NCI-H1105 (cell line): ENCODE measurements at places on chromosomes 12 and 14.

- DNase-seq, result no peak
Observed at GRCh38 chr14:43356979-43357545, 1150.0 kb downstream of the FSCB start.

- DNase-seq, result no peak
Observed at GRCh38 chr14:104868060-104868740, 3.1 kb downstream of the CEP170B start.

GRCh38 chr12:130513556-130513955 lies 175.9 kb downstream of the PIWIL1 start:
- no peak for DNase-seq

- DNase-seq, result no peak
Observed at GRCh38 chr14:91012045-91012444, 48.4 kb downstream of the RPS6KA5 start.

DNA sequence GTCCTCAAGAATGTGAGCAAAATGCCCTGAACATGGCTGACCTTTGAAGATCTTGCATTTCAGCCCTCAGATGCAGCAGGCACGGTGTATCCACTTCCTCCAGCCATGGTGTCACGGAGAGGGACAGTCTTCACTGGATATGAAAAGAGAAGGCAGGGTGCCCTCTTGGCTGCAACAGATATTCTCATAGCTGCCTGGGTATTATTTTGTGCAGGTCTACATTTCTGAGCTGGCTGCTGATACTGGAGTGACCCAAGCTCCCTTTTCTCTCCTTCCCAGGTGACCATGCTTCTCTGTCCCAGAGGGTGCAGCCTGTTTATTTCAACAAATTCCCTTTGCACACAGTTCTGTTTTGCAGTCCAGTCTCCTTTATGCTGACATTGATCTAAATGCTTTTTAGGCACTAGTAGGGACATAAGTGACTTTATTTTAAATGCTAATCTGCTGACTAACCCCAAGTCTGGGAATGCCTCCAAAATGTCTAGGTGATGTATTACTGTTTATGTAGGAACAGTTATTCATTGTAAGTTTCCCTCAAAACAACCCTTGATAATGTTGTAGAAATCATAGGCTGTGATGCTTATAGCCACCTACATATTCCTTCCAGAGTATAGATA lies 17.4 kb upstream of the PYGL start:
- DNase-seq, result no peak

GRCh38 chr14:90421001-90421631 lies 24.3 kb downstream of the CALM1 start:
- DNase-seq, result no peak

GRCh38 chr14:90428676-90429075 lies 31.8 kb downstream of the CALM1 start:
- no peak for DNase-seq

- no peak for DNase-seq
Observed at GRCh38 chr12:48180857-48181495, 2.5 kb upstream of the CCDC184 start.

DNA sequence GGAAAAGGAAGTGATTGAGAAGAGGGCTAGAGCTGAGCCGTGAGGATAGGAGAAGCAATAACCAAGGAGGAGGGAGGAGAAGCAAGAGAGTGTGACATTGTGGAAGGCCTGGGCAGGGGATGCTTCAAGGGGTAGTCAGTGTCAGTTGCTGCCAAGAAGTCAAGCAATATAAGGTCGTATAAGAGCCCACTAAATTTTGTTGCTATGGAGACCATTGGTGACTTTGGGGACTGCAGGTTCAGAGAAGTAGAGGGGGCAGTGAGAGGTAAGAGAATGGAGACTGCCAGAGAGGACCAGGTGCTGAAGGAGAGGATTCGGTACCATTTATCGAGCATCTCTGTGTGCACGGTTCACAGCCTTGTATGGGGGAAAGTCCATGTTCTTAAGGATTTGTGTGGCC lies 3.1 kb upstream of the ATXN3 start:
- no peak for DNase-seq

DNA sequence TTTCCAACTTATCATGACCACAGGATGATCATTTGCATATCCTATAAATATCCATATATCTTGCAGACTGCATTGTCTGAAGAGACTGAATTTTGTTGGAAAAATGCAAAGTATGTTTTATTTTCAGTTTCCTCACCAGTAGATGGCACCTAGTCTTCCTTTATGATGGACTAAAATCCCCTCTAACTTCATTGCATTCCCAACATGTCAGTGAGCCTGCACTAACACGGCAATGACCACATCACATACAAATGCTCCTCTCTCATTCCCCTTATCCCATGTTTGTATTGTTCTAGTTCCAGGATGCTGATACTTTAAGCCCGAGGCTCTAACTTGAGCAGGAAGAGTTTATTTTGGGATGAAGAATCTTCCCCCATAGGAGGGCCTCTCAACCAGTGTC lies 24.7 kb upstream of the MYBPC1 start:
- DNase-seq, result peak; percentile 19

DNA sequence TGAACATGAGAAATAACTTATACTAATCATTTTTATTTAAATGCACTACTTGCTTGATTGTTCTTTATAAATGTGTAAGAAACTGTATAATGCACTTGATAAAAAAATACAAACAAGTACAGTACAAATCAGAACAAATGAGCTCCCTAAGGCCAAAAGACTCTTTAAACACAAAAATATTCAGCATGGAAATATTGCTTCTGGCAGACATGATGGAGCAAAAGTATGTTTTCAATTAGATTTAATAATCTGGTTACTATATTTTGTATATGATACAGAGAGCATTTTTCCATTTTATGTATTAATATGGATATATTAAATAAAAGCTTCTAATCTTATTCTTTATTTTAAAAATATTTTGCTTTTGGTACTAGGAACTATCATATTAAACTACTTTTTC lies 800.2 kb upstream of the LRFN5 start:
- no peak for DNase-seq
